ENCODE measurements at places on chromosomes 6 and 20.

GRCh38 chr6:20327141-20327540 lies 74.5 kb upstream of the E2F3 start:
- DNase-seq = no peak

GRCh38 chr6:109000289-109000688 lies 94.4 kb downstream of the SESN1 start:
- DNase-seq = no peak

GRCh38 chr6:143615785-143616184 lies 62.0 kb upstream of the PHACTR2 start:
- no peak for DNase-seq

DNA sequence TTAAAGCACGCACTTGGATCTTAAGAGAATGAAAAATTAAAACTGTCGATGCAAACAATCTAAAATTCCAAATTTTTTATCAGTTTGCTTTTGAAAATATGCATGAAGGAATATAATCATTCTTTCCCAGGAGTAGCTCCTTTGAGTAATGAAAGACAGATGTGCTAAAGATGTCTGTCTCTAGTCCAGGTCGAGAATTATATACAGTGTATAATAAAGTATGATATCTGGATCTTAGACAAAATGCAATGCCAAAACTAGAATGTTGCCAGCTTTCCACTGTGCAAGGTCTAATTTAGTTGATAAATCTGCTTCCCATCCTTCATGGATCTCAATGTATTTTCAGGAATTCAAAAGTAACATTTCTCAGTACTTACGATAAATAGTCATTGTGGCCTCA lies 65.1 kb upstream of the ADGRG6 start:
- no peak for DNase-seq

DNA sequence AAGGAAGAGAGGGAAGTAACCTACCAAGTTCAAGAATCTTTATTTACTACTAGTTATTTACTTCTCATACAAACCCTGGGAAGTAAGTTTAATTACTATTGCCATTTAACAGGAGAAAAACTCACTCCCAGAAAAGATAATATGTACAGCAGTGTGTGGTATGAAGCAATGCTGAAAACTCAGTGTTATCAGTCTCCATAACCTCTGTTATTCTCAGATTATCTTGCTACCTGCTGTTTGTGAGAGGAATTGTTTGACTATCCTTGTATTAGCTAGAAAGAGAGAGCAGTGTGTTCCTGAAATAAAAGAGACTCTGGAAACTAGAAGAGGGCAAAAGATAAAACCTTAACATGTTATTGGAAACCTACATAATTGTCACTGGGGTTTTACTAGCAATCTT lies 38.2 kb downstream of the ADGRB3 start:
- no peak for DNase-seq

- DNase-seq = no peak
Observed at GRCh38 chr6:32086661-32087573, 22.2 kb downstream of the TNXB start.

GRCh38 chr20:45857882-45858216 lies 435 bp downstream of the ZSWIM3 start:
- no peak for DNase-seq

DNA sequence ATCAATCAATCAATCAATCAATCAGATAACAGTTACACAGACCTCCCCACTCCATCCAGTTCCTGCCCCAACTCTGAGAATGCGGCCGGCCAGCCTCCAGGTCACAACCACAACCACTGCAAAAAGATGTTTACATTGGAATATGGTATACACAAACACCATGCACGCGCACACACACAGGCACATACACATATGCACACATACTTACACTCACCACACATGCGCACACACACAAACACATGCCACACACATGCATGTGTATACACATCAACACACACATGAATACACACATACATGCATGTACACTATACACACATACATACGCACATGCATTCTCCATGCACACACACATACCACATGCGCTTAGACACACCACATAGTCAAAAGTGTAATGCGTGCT lies 131.1 kb downstream of the PXDC1 start:
- DNase-seq = no peak

DNA sequence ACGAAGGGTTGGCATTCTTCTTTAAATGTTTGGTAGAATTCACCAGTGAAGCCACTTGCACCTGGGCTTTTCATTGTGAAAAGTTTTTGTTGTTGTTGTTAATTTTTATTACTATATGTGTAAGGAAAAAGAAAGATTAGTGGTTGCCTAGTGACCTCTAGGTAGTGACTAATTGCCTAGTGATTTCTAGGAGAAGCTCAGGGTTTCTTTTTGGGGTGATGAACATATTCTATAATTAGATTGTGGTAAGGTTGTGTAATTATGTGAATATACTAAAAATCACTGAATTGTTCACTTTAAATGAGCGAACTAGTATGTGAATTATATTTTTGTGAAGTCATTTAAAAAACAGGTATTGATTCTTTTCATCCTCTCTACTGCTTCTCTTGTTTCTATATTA lies 123.8 kb upstream of the TMEM170B start:
- no peak for DNase-seq

DNA sequence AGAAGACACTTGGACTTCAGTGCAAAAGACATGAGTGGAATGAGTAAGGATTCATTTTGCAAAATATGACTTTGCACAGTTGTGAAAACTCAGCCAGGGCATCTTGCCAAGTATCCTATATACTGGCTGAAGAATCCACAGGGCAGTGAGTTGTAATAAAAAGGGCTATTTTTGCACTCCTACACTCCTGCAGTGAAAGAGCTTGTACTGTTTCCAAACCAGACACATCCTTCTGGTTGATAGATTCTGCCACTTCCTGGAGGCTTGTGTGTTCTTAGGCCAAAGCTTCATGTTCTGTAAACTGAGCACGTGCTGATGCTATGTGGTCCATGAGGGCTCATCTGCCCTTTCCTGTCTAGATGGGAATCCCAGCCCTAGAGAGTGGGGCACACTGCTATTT lies 34.9 kb downstream of the GMPR start:
- DNase-seq = no peak

DNA sequence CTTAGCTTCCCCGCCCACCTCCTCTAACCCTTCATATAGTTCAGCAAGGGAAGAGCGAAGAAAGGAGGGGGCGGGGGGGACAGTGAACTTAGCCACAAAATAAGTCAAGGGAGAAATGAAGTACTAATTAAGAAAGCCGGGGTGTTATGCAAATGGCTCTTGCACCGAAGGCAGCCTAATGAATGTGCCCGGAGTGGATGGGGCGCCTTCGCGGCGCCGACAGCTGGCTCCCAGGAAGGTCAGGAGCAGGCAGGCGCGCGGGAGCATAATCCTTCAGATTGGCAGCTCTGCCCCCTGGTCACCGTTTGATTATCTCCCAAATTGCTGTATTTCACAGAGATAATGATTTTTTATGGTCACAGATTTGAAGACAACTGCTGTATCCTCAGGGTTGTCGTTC lies 395.1 kb downstream of the TFAP2B start:
- no peak for DNase-seq

DNA sequence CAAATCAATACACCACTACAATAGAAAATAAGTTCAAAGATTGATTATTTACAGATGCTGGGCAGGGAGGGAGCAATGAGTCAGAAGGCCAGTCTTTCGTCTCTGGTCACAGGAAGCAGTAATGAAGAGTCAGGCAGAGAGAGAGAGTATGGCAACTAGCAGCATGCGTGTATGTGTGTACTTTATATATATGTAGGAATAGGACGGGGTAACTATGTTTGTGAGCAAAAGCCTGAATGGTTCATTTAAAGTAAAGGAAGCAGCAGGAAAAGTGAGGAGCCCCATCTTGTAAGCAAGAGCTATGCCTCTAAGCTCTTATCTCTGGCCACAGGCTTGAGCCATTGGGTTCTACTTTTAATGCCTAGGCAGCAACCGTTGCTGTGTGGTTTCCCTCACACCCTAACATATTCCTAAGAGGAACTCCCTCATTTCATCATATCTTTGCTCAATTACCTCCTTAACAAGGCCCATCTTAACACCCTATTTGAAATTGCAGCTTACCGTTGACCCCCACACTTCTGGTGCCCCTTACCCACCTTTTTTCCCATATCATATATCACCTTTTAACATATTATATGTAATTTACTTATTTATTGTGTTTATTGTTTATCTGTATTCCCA lies 66.6 kb downstream of the AFG1L start:
- no peak for DNase-seq

DNA sequence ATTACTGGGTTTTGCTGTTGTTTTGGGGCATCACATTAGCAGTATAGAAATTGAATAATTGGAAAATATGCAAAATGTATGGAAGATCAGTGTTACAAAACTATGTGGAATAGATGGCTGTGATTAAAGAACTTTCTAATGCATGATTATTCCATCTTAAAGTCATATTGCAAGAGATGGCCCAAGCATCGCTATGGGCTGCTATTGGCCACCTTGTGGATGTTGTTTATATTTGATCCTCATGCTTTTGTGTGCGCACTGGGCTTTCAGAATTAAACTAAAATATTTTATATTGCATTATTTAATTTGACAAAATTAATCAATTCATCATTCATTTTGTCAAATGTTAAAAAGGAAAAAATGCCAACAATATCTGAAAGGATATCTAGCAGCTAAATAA lies 16.1 kb upstream of the HMGN3 start:
- DNase-seq = no peak

- no peak for DNase-seq
Observed at GRCh38 chr6:15280028-15280427, 34.2 kb downstream of the JARID2 start.

DNA sequence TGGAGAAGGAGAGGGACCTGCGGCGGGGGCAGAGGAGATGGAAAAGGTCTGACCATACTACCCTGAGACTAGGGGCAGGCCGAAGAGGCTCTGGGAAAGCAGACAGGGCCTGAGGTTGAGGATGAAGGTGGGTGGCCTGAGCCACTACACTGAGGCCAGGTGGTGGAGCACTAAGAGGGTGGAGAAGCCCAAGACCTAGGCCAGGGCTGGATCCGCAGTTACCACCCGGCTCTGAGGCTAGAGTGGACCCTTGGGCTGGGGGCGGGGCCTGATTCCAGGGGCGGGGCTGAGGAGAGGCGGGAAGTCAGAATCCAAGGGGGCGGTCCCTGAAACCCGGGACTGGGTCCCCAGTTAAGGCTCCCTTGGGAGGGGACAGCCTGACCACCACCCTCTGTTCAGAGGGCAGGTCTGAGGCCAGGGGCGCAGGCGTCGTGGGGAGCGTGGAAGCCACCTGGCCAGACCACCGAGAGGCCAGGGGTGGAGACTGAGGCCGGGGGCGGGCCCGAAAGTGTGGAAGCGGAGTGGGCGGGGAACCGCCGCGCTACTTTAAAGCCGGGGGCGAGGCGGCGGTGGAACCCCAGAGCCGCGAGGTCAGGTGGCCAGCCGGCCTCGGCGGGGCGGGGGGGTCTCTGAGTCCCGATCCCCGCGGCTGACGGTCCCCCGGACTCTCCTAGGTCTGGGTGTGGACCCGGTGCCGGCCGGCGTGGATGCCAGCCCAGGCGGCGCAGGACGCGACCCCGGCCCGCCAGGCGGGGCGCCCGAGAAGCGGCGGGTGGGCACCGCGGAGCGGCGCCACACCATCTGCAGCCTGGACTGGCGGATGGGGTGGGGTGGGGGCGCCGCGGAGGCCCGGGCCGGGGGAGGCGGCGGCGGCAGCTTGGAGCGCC lies 8.3 kb downstream of the CCM2L start:
- no peak for DNase-seq
